ENCODE measurements at places on chromosomes 11 and 22.
A peak's percentile ranks its signal among the peaks of the same experiment; 100 is the strongest.

- DNase-seq, result peak; percentile 48
These were observed 18.9 kb downstream of the ADM start for GRCh38 chr11:10323793-10324170.

GRCh38 chr22:17706947-17707346 is 67.3 kb downstream of the BID start:
- peak; percentile 3 for DNase-seq

GRCh38 chr11:64777449-64778222 is 706 bp downstream of the SF1 start:
- DNase-seq, result peak; percentile 83

- DNase-seq, result no peak
These were observed 110.9 kb upstream of the GRK3 start for GRCh38 chr22:25453557-25453956.

- peak; percentile 70 for DNase-seq
These were observed 79.0 kb downstream of the LARGE2 start for GRCh38 chr11:46001448-46001914.

DNA sequence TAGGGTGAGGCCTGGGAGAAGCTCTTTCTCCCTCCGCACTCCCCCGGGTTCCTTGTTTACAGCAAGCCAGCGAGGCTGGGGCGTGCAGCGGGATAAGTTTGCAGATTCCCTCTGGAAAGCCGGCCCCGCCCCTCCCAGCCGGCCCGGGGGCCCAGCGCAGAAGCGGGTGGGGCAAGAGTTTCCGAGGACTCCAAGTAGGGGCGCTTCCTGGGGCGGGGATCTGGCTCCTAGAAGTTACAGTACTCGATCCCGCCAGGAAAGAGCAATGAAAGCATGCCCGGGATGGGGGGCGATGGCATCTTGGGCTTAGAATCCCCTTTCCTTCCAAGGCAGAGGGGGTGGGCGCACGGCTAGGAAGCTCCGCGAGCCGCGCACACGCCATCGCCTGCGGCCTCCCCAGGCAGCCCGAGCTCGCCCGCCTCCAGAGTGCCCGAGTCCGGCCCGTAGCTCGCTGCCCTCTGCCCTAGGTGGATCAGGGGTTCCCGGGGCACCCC is 385 bp downstream of the TST start:
- DNase-seq, result peak; percentile 37

GRCh38 chr22:38215156-38216038 is 13.6 kb downstream of the MAFF start:
- no peak for DNase-seq

- DNase-seq, result no peak
These were observed 16.7 kb upstream of the TMPRSS4 start for GRCh38 chr11:118060081-118060661.

DNA sequence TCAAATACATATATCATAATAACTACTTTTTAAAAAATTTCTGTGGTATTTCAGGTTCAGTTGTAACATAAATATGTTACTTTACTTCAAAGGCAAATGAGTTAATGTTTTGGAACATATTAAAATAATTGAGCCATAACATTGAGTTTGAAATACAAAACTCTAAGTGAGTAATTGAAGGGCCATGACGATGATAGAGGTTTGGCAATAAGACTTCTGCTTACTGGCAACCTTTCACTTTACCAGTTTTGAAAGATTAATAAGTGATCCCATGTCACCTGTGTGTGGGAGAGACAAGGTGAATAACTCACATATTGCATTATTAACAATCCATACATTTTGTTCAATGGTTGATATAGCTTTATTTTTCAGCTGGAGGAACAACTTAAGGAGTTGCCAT is 144.4 kb downstream of the GRIA4 start:
- no peak for DNase-seq

DNA sequence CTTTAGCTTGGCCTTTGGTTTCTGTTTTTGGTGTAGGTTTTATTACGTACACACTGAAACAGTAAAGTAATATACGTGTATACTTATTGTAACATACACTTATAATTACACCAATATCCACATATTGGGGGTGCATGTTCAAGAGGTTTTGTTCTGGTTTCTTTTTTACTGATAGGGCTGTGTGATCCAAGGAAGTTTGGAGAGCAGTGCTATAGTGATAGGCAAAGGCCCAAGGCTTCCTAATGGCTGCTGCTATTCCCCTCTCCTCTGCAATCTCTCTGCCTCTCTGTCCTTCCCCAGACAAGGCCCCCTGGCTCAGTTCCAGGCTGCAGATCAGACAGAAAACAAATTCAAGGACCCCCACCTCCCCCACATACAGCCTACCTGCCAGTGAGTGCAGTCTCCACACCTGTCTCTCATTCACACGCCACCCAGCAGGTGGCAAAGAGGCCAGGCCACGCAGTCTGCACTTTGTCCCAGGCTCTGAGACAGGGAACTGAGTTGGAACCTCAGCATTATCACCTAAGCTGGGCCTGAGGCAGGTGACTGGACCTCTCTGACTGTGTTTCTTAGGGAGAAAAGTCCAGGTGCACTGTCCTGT is 15.1 kb downstream of the TMEM184B start:
- peak; percentile 11 for DNase-seq

- DNase-seq, result peak; percentile 76
These were observed 11.3 kb upstream of the RHOD start for GRCh38 chr11:67045314-67045713.

DNA sequence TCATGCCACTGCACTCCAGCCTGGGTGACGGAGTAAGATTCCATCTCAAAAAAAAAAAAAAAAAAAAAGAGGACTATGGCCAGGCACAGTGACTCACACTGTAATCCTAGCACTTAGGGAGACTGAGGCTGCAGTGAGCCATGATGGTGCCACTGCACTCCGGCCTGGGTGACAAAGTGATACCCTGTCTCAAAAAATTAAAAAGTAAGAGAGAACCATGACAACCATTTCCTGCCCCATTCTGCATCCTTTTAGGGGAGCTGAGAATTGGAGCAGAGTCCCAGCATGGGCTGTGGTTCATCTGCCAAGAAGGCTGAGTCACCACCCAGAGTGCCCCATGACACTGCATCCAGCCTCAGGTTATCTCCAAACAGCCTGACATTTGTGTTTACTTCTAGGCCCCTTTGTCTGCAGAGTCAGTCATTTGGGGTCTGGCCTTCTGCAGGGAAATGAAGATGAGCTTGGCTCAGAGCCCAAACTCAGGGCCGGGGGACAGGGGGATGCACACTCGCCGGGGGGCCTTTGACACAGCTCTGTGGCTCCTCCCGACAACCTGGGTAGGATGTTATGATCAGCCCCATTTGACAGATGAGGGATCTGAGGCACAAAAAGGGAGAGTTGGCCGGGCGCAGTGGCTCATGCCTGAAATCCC is 4.7 kb downstream of the CSDC2 start:
- DNase-seq, result peak; percentile 83

GRCh38 chr11:90407350-90407749 is 184.5 kb upstream of the CHORDC1 start:
- DNase-seq, result no peak
